Heart right ventricle (tissue), 16 donors: ENCODE measurements at places on chromosomes 12 and 14. TPM values are rescaled to one million over a fixed set of nuclear protein-coding genes. Genes with fewer than 3 reads are reported as not detected.

The CCDC198 gene
- polyA plus RNA-seq, result not detected

The CEBPE gene
- polyA plus RNA-seq, result not detected

The NFE2 gene
- polyA plus RNA-seq, result 0.28 TPM

The POTEM gene
- not detected for polyA plus RNA-seq

The TAS2R9 gene
- polyA plus RNA-seq, result not detected

GRCh38 chr14:72141084-72141483 lies 208.9 kb downstream of the RGS6 start:
- no peak for DNase-seq

DNA sequence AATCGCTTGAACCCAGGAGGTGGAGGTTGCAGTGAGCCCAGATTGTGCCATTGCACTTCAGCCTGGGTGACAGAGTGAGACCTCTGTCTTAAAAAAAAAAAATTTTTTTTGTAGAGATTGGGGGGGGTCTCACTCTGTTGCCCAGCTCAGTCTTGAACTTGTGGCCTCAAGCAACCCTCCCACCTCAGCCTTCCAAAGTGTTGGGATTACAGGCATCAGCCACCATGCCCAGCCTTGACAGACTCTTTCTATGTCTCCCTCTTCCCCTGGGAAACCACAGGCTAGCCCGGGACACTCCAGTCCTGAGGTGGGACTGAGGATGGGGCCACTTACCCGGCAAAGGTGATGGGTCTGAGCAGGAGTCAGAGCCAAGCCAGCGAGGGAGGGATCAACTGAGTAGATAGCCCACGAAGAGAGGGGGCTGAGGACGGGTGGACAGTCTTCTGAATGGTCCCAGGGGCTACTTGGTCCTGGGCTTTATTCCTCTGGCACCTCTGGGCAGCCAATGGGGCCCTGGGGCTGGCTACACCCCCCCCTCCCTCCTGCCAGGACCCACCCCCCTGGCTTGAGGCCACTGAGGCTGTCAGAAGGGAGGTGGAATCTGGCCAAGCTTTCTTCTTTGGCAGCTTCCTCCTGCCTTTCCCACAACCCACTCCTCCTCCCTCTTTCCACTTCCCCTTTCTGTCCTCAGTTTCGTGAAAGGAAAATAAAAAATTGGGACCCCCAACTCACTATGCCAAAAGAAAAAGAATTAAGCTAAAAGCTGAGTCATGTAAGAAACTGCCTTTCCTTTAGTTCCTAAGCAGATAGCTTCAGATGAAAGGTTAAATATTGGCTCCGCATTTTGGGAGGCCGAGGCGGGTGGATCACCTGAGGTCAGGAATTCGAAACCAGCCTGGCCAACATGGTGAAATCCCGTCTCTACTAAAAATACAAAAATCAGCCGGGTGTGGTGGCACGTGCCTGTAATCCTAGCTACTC lies at the start of gene SDS:
TSS of gene SDS (minus strand) at position 453 of the 981 bp plus-strand sequence. CDS start 4,179 bp downstream, outside the sequence.
- peak; percentile 65 for DNase-seq

DNA sequence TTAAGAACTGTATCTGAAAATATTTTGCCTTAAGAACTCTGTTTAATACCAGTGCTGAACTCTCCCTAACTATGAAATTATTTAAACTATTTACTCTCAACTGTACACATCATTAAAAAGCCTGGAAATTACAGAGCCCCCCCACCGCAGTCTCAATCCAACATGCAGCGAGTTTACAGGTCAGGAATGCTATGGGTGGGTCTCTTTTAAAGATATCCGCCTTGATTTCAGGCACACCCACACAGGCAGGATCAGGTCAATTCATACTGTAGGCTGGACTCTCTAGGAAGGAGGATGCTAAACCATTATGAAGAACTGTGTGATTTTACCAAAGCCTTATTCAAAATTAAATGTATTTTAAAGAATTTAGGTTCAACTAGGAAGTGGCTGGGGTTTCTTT lies 16.5 kb downstream of the SPTLC2 start:
- DNase-seq, result no peak

DNA sequence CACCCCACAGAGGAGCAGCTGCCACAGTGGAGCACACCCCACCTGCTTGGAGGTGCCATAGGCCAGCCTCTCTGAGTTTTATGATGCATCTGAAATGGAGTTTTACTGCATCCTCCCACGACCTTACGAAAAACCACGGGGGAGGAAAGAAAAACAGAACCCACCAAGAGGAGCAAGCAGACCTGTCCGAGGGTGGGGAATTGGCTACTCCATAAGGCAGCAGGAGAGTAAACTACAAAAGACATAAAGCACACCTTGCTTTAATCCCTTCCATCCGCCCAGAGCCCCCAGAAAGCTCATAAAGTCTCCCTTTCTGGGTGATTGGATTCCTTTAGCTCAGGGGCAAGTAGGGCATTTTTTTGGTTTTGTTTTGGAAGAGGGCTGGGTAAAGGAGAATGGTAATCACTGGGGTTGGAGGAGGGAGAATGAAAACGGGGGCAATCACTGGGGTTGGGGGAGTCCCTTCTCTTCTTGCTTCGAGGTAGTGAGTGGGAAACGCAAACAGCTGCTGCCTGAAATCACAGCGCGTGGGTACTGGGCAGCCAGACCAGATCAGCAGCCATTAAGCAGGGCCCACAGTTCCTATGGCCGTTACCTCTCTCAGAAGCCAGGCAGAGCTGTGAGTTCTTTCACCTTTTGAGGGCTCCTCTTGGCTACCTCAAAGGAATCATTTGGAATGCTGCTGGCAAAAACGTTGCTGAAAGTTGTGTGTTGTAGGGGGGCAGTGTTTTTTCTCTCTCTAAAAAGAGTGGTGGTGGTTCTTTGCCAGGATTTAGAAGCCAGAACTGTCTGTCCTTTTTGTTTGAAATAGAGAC lies 433.6 kb downstream of the ZFP36L1 start:
- DNase-seq, result no peak

DNA sequence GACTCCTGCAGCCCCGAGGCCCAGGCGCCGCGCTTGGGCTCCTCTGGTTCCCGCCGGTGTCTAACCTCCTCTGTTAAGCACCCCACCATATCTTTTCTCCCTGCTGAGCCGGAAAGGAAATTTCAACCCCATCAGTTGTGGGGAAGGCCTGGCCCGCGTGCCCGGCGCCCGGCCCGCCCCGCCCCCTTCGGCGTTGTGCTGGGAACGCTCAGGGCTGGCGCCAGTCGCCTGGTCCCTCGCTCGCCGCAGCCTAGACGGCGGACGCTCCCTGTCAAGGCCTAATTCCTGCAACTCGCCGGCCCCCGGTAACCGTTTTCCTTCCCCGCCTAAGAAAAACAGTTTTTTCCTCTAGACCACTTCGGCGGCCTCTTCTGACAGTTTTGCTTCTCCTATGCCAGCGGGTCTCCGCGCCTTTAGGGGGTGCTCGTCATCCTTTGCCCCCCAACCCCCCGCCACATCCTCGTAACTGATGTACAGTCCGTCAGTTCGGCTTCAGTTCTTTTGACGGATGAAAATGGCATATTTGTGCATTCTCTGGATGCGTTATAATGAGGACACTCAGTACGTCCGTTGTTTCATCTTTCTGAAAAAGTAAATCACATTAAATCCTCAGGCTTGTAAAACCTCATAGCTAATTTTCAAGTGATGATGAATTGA lies 506 bp upstream of the NAP1L1 start:
- no peak for DNase-seq

- DNase-seq, result no peak
These were observed 3.2 kb upstream of the NUMB start for GRCh38 chr14:73461478-73462047.

- DNase-seq, result no peak
These were observed 1027.2 kb upstream of the TMEM132C start for GRCh38 chr12:127239781-127240180.
